ENCODE measurements at places on chromosomes 7 and 10.

- DNase-seq, result no peak
Measured at GRCh38 chr10:16742165-16742960, 74.9 kb downstream of the RSU1 start.

DNA sequence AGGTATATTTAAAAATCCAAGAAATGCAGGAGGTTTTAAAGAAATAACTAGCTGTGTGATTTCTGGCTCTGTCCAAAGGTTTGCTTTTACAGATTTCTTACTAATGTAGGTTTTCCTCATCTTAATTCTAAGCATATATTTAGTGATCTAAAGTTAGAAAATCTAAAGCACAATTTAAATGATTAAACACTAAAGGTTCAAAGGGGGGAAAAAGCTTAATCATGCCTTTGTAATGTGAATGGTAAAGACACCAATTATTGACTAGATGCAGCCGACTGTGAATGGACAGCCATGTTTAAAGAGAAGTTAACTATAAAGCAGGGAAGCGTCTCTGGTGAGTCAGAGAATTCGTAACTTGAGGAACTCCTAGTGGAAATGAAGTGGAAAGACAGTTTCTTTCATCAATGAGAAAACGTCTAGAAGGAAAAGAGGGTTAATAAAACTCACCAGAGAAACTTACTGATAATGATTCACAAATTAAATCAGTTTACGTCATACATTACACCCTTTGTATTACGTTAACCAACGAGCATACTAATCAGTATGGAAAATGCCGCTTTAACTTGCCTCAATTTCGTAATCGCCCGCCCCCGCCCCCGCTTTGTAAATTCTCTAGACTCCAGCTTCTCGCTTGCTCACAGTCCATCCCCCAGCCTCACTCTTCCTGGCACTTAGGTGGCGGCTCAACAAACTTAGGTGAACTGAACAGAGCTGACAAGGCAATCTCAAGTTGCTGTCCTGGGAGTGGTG lies 1.1 kb upstream of the HBP1 start:
- peak; percentile 35 for DNase-seq

DNA sequence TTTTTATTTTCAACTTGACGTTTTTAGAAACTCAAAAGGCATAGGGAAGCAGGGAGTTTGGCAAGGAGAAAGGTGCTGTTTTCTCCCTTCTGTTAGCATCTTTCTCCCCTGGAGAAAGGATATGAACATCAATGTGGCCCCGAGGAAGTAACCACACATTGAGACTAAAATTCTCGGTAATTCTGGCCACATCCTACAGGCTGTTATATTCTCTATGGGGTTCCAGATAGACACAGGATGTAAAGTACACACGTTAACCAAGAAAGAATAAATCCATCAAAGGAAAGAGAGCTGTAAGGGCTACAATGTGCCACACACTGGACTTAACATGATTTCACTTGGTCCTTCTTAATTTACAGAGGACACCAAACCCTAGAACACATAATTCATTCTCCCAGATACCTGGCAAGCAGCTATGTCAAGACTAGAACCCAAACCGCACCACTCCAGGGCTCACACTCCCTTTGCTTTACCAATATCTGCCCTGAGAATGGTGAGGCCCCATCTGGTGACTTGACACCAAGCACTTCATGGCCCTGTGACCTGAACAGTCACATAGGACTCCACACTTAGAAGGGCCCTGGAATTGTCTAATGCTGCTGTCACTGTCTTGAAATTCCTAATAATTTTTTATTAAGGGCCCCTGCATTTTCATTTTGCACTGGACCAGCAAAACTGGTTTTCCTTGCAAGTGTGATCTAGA lies 73.9 kb downstream of the PRLHR start:
- no peak for DNase-seq

GRCh38 chr10:127458829-127459228 lies 90.3 kb upstream of the NPS start:
- no peak for DNase-seq

DNA sequence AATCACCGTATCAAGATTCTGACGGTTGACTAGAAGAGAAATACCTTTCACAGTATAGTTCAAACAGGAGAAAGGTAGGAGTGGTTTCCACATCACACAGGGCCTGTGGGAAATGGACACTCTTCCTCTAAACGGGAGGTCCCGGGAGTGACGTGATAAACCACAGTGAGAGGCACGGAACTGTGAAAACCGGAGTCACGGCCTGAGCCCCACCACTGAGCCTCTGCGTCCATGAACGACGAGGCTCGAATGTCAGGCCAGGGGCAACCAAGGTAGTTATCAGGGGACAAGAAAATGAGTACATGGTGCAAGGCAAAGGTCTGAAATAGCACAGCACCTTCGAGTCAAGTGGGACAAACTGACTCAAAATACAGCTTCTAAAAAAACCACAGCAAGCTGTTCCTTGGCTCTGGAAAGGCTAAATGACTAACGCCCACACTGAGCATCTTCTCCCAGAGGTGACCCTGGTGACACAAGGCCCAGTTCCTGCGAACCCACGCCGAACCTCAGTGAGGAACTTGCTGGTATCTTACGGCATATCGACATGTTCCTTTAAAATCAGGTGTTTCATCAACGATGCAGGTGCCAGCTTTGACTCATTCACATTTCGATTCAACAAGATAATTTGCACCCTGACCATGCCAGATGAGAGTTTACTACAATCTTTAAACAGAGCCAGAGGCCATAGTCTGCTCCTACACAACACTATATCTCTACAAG lies 99.3 kb downstream of the DIP2C start:
- DNase-seq, result no peak

DNA sequence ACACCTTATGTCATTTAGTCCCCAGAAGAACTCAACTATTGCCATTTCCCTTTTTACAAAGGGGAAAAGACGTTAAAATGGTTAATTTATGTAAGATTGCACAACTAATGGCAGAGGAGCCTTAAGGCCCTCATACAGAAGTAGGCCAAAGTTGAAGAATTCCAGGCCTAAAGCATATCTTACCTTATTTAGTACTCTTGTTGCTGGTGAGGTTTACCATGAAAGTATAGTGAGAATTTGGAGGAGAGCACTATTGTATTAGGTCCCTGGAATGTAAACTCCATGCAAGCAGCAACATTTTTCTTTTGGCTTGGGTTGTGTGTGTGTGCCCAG lies 731 bp upstream of the CRPPA start:
- DNase-seq, result no peak

GRCh38 chr10:76444034-76444800 lies 1012.8 kb downstream of the LRMDA start:
- DNase-seq, result no peak

GRCh38 chr10:63588436-63589167 lies 67.4 kb downstream of the REEP3 start:
- no peak for DNase-seq

DNA sequence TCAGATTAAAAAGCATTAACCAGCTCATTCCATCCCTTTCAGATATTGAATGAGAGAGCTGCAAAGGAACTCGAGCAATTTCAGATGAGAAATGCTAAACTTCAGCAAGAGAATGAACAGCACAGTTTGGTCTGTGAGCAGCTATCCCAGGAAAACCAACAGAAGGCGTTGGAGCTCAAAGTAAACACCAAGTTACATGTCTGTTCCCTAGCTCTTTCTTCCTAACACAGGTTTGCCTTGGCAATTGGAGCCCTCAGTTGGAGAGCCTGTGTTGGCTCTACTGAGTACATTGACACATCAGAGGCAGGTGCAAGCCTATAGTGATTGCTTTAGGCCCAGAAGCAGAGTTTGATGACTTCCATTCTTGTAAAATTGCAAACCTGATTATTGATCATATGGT lies 14.7 kb downstream of the CFAP58 start:
- no peak for DNase-seq

DNA sequence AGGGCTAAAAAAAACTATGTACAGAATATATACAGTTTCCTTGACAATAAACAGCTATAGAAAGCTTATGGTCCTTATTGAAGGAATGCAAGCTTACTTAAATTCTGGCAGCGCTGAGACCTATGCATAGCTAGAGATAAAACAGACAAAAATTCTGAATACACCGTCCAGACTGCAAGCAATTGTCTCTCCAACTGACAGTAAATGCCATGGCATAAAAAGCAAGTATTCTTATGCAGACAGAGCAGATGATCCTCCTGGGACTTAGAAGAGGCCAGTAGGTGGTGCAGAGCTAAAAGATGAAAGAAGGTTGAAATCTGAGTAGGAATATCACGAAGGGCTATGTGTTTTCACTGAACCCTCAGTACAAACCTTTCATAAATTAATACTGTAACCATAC lies 157.0 kb upstream of the CACNA2D1 start:
- DNase-seq, result no peak

- DNase-seq, result no peak
Measured at GRCh38 chr10:124232686-124233545, 139.5 kb upstream of the CHST15 start.

- no peak for DNase-seq
Measured at GRCh38 chr10:118694848-118695247, 59.9 kb downstream of the CACUL1 start.

- peak; percentile 49 for DNase-seq
Measured at GRCh38 chr10:69327463-69328379, 49.4 kb downstream of the HK1 start.

DNA sequence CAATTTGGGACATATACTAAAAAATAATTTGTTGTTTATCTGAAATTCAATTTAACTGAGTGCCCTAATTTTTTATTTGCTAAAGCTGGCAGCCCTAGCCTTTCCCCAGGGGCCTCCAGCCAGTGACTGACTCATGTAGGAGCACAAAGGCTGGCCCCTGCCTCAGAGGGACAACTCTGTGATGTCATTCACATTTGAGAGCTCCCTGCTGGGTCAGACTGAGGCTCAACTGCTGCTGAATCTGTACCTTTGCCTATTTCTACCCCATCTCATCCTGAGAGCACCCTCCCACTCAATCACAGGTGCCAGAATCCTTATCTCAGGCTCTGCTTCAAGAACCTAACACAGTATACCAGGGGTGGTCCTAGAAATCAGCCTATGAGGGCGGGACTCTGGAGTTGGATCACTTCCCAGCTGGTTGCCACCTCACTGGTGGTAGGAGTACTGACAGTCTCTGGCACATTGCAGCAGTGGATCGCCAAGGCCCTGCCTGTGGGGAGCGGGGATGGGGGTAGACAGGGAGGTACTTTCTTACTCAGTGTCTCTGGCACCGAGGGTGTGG lies 11.6 kb downstream of the GCK start:
- no peak for DNase-seq

GRCh38 chr7:40305229-40305628 lies 170.4 kb downstream of the SUGCT start:
- no peak for DNase-seq
